Activated CD4-positive, CD25-positive, alpha-beta regulatory T cell treated with anti-CD3 and anti-CD28 coated beads, Interleukin-2, amount 50 U/mL, for 24 hours (primary cell): ENCODE measurements at places on chromosomes 7 and 10.

DNA sequence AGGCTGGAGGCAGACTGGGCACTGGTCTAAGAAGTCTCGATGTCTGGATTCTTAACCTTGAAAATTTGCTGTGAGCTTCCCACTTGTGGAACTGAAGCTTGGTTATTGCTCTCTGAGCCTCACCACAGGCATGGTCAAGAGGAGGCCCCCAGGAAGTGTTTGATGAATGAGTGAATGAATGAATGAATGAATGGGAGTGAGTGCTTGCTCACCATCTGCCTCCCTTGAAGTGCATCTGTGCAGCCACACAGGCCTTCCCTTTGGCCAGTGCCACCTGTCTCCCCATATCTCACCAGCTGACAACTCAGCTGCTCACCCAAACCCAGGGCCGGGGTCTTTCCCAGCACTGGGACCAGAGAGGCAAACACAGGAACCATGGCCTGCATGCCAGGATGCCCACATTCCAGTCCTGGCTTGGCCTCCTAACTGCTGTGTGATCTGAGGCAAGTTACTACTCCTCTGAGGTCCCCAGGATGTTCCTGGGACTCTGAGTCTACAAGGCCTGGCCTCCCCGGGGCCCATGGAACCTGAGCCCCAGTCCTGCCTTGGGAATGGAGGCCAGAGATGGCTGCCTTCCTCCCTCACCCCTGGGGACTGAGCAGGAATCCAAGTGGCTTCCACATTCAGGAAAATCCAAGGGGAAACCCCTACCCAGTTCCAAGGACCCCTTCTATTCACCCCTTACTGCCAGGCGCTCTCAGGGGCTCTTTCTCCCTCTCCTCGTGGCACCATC, 51.4 kb upstream of the SLC29A3 start:
- no peak for ATAC-seq

- ATAC-seq = no peak
Measured at GRCh38 chr10:132484922-132485321, 52.7 kb upstream of the INPP5A start.

DNA sequence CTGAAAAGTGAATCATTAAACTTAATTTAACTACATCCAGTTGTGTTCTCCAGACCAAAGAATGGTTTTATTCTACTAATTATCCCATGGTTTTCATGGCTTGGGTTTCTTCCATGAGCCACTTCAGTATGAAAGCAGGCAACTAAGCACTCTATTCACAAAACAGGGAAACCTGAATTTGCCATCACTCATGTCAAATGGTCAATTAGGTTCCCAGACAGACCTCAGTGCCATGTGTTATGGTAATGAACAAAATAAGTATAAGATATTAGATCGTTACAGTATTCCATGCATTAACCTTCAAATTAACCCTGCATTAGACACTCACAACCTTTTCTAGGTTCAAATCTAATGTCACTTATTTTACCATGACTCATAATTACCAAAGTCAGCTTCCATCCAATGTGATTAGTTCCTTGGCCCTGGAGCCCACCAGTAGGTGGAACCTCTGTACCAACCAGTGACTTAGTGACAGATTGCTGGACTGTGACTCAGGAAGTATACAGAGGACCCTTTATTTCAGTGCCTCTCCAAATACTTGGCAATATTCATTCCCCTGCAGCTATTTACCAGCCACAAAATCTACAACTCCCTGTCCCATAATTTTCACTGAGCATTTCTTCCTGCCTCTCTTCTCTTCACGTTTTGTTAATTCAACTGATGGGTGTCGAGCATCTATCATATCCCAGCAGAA, 1270.2 kb upstream of the SORCS1 start:
- ATAC-seq = no peak

DNA sequence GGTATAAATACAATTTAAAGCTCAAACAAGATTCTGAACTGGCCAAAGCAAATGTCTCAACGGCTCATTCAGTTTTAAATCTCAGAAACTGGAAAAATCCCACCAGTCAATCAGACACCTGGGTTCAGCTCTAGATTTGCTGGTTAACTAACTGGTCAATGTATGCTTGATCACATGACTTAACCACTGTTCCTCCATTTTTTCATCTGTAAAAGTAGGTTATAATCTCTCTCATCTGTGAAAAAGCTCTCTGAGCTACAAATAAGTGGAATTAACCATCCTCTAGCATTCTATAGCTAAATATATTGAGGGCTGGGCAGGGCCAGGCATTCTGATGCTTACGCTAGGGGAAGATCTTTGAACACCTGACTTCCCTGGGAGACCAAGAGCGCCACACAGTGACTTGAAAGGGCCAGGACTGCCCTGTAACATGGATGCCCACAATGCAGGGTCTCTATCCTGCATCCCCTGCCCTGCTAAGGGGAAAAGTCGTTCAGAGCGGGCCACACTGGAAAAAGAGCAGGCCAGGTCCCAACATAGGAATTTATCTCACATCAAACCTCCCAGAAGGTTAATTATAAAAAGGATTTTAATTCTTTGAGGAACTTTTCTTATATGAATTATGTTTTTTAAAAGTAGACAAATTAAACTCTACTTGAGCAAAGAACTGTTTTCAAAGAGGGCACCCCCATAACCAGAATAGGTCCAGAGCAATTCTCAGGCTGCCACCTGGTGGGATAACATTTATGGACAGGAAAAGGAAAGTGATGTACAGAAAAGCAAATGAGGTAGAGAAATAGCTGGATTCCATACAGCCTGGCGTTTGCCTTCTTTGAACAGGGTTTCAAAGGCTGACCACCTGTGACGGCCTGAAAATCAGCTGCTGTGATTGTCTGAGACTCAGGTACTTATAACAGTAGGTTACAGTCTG, 1.8 kb downstream of the RP9 start:
- no peak for ATAC-seq
